ENCODE measurements at places on chromosomes 5 and 9.

- no peak for DNase-seq
Observed at GRCh38 chr9:77954013-77954665, 77.5 kb downstream of the GNAQ start.

GRCh38 chr5:124936626-124936933 lies 190.1 kb upstream of the ZNF608 start:
- DNase-seq: no peak

DNA sequence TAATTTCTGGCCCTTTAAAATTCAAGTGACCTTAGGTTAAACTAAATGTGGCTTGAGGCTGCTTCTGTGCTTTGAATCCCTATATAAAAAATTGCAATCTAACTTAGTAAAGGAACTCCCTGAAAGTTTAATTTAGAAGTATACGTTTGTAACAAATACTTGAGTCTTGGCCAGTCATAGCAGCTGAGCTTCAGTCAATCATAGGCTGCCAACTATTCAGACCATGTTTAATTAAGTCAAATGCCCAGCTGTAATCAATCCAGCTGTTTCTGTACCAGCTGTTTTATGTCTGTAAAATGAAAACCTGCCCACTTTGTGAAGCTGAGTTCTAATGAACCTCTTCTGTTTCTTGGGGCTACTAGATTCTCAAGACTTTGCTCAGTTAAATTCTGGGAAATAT lies 760.1 kb downstream of the MAT2B start:
- DNase-seq: no peak

GRCh38 chr9:121529237-121529987 lies 29.8 kb upstream of the GGTA1 start:
- no peak for DNase-seq

- no peak for DNase-seq
Observed at GRCh38 chr9:13688990-13689600, 409.6 kb upstream of the MPDZ start.

DNA sequence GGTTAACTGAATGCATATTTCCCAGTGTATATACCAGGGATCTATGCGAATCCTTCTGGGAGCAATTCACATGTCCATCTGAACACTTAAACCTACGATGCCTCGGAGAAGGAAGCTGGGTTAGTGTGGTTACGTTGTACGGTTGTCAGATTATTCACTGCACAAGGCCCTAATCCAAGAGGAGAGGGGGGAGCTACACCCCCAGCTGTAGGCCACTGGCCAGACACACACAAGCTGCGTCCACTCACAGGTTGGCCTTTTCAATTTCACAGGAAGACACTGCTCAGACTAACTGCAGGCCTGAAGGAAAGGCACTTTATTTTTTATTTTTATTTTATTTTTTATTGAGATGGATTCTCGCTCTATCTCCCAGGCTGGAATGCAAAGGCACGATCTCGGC lies 184.5 kb upstream of the GNA14 start:
- no peak for DNase-seq

- DNase-seq: no peak
Observed at GRCh38 chr5:16480821-16481538, 15.4 kb upstream of the ZNF622 start.

DNA sequence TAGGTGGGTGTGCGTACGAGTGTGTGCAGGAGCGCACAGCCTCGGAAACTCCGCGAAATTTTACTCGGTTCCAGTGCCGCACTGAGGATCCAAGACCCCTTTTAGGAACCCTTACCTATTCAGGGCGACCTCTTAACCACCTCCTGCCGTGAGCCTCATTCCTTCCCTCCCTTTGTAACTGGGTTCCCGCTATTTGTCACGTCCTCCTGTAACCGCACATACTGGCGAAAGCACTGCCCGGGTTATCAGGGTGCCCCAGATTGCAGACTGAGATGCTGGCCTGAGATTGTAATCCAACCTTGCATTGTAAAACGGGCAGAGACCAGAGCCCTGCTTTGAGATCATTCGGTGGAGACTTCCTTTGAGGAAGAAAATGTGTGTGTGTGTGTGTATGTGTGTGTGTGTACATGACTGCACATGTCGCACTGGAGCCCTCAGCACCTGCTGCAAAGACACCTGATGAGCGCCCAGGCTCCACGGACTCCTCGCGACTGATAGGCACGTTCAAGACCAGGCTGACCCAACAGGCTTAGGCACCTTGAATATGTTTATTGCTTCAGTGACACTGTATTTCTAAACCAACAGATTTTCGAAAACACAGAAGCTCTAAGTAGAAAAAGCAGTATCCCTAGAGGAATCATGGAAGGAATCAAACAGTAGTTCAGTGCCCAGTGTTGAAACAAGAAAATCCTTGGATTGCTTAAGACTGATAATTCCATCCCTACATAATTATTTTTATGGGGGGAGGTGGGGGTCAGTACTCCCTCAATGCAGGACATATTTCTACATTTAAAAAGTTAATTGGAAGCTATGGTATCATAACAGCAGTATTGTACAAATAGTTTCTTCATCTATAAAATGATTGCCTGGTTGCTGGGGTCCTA lies 86.5 kb upstream of the TNFAIP8 start:
- DNase-seq: peak; percentile 68

DNA sequence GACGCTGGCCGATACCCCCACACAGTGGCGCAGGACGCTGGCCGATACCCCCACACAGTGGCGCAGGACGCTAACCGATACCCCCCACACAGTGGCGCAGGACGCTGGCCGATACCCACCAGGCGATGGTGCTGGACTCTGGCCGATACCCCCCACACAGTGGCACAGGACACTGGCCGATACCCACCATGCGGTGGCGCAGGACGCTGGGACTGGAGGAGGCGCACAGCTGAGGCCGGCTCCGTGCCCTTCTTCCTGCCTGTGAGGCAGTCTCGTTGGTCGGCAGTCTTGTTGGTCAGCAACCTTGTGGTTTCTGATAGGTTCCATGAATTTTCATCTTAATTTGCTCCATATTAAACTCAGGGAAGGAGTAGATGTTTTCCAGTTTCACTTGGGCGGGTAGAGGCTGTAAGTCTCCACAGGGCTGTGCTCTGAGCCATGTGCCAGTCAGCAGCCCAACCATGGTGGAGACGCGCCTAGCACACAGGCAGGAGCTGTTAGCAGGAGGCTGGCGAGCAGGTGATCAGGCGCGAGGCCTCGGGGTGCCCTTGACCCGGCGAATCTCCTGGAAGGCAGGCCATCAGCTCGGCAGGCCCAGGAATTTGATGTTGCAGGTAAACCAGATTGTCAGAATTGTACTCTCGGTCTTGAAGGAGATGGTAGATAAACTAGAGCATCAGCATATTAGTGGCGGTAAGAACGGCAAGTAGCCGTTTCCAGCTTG lies 75.6 kb downstream of the EHMT1 start:
- DNase-seq: no peak

DNA sequence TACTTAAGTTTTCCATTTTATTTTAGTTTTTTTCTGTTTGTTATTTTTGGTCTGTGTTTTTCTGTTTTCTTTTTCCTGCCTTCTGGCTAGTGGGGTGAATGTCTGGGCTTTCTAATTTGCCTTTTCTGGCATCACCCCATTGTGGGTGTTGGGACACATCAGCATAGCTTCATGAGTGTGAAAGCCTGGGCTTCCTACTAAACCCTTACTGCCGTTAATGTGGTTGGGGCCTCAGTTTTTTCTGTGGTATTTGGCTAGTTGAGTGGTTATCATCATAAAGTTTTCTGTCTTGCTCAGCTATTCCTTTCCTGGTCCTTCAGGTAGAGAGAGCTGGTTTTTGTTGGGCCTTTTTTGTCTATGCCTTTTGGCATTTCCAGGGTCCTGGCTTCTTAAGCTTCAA lies 21.4 kb downstream of the C5orf47 start:
- DNase-seq: no peak

- no peak for DNase-seq
Observed at GRCh38 chr9:119758241-119758640, 389.0 kb upstream of the BRINP1 start.

DNA sequence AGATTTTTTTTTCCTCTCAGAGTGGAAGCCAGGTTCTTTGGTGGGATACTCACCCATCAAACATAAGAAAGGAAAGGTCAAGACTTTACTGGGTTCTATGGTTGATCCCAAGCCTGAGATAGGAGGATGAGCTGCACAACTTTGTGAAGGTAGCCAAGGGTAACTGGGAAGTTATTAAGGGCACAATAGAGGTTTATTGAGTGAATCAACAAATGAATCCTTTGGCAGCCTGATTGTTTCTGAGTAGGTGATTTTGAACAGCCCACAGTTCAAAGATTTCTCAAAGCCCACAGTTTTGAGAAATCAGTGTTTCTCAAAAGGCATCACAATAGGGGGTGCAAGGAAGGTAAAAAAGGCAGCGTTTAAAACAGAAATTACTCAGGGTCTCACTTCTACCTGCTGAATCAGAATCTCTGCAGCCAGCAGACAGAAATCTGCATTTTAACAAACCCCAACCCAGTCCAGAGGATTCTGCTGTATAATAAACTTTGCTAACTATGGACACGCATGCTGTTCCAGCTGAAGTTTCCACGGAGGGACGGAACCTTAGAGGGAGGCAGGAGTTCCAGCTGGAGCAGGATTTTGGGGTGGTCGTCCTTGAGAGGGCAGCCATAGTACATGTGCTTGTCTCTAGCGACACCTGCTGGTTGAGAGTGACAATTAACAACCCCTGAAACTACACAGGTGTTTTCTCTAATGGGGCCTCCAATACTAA lies 32.7 kb upstream of the FSD1L start:
- peak; percentile 82 for DNase-seq

DNA sequence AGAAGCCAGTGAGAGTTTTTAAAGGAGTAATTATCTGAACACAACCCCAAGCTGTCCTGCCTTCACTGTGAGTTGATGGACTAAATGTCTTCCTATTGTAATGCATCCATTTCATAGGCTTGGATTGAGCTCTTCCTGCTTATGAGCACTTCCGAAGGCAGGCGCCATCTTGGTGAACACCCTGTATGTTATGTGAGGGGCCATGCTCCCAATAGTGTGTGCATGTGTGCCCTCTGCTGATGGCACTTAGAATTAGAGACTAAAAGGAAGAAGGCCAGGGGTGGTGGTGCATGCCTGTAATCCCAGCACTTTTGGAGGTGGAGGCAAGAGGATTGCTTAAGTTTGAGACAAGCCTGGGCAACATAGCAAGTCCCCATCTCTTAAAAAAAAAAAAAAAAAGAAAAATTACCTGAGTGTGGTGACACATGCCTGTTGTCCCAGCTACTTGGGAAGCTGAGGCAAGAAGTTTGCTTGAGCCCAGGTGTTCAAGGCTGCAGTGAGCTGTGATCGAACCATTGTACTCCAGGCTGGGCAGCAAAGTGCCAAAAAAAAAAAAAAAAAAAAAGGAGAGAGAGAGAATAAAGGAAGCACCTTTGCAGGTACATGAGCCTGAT lies 65.0 kb downstream of the C9orf152 start:
- peak; percentile 81 for DNase-seq

GRCh38 chr9:95229230-95229915 lies 88.1 kb downstream of the FANCC start:
- no peak for DNase-seq

- no peak for DNase-seq
Observed at GRCh38 chr5:120152472-120152871, 311.6 kb upstream of the PRR16 start.

DNA sequence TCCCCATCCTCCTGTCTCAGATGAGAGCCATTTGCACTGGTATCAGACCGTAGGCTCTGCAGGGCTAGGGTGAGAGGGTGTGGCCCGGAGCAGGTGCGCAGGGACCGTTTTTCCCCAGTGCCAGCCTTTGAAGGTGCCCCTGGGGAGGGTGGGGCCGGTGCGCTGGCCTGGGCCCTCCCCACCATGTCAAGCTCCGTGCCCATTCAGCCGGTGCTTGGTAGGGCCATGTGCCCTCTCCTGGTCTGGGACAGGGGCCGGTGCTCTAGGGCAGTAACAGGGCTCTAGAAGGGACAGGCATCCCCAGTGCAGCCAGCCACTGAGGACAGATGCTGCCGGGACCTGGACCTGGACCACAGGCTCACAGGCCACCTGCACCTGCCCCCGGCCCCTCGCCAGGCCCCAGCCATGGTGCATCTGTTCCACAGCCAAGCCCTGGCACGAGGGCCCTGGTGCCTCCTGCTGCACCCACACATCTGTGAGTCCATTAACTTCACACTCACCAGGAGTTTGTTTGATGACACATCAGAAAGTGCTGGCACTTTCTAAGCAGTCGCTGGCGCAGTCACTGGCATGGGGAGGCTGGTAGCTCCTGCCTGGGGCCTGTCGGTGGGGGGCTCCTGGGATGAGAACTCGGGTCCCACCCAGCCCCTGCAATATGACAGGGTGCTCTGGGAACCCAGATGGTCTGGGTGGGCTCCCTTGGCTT lies 5.0 kb upstream of the QRFP start:
- DNase-seq: no peak

GRCh38 chr9:19787672-19788071 lies 1.2 kb downstream of the SLC24A2 start:
- DNase-seq: no peak

- DNase-seq: peak; percentile 75
Observed at GRCh38 chr5:98905857-98906688, 22.7 kb downstream of the CHD1 start.

DNA sequence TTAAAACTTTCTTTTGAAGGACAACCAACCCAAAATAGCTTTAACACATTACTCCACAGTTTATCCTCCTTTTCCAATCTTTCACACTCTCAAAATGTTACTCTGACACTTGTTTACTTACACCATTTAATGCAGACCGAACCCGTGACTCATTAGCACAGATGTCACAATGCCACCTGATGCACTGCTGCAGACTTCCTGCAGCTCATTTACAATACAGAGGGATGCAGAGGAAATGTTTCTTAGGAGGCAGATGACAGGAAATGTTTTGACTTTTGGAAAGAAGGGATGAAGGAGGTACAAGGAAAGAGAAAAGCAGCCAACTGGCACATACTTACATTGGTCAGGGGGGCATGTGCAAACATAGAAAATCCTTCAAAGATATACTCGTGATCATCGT lies 39.0 kb downstream of the DROSHA start:
- DNase-seq: no peak

Measured in NAMALWA (cell line).